Right forelimb (tissue), 1 donor: ENCODE measurements at places on chromosomes 7 and 10.

DNA sequence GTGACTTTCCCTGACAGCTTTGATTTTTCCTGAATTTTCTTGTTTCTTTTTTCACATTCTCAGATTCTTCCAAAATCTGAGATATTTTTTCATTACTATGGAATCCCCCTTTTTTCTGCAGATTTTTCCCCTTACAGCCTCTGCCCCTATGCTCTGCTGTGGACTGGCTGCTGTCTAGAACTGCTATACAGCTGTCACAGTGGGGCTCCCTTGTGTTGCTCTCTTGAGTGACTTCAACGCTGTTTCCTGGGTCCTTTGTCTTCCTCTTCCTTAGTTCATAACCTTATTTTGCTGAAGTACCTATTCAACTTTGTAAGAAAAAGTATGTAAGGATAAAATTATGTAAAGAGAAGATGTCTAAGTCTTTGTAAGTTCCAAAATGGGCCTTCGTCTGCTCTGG is 234.1 kb upstream of the YAE1 start:
- DNase-seq = no peak

DNA sequence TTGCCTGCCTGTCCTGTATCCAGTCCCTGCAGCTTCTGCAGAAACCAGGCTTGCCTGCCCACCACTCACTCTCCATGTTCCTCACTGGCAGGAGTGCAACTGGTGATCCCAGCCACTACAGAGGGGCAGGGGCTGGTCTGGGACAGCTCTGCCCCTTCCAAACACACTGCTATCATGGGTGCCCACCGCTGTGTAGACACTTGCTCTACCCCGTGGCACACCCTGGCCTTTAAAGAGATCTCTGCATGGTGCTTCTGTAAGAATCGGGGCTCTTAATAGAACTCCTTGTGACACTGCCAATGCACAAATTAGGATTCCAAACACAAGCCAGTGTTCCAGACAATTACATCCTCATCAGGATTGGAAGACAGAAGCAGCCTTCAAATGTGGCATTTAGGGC is 41.7 kb downstream of the C10orf90 start:
- no peak for DNase-seq

- DNase-seq = no peak
Measured at GRCh38 chr7:21099432-21099831, 312.7 kb upstream of the SP8 start.

DNA sequence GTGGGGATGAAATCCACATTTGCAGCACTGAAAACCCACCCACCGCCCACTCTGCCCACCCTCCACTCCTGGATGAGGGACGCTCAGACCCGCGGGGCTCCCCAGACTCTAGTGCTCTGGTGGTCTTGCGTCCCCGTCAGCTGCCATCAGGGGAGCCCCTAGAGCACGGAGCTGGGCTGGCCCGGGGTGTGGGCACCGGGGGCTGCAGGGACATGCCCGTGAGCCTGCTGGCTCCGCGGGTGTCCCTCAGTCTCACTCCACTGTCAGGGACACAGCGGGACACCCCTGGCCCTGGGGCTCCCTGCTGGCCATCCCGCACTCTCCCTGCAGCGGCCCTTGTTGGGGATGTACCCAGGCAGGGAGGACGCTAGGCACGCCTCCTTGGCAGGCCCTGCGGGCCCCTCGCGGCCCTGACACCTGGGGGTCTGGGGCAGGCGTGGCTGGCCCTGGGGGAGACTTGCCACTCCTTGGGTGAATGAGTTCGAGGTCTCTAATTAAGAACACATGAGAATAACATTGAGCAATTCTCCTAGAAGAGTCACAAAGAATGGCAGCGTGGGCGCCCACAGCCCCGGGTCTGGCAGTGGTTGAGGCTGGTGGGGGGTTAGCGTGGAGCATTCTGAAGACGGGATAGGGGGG is 64.2 kb downstream of the CFAP46 start:
- no peak for DNase-seq

DNA sequence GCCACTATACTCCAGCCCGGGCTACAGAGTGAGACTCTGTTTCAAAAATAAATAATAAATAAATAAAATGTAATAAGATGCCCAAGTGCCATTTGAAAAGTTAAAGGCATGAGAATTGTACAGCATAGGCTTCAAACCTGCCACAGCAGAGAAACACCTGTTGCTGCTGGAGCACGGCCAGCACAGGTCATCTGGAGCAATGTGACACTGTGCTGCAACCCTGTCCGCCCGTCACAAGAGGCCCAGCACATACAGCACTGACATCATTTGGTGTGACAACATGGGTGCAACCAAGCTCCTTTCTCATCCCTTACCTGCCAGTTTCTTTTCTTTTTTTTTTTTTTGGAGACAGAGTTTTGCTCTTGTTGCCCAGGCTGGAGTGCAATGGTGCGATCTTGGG is 1.3 kb downstream of the RFC2 start:
- DNase-seq = no peak

DNA sequence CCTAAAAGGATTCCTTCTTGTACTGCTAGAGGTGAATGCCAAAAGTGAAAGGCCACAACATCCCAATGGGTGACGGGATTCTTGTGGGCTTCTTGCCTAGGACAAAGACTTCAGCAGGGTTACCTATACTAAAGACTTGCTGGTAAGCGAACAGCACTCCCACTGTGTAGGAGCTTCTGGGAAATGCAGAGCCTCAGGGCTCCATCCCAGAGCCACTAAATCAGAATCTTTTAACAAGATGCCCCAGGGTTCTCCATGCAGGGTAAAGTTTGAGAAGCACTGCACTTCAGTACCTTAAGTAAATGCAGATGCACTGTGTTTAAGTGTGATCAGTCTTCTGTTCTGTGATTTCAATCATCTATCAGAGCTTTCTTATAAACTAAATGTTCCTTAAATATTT is 266.9 kb upstream of the KLF14 start:
- no peak for DNase-seq

GRCh38 chr10:66827353-66827752 is 98.5 kb upstream of the LRRTM3 start:
- DNase-seq = no peak

GRCh38 chr10:79090134-79090803 is 21.5 kb downstream of the ZMIZ1 start:
- no peak for DNase-seq

DNA sequence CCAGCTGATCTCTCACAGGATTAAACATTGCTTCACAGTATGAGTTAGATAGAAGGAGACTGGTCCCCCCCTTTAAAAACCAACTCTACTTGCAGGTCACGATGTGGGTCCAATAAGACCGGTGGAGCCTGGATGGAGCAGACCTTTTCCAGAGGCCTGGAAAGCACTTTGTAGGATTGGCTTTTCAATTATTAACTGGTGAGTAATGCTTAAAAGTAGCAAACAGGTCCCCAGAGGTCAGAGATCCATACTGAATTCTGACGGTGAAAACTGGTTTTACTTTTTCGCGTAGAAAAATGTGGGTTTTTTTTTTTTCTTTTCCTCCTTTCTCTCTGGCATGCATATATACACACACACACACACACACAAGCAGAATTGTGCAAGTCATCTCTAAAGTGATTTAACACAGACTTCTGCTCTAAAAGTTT is 74.9 kb upstream of the OGDHL start:
- no peak for DNase-seq

DNA sequence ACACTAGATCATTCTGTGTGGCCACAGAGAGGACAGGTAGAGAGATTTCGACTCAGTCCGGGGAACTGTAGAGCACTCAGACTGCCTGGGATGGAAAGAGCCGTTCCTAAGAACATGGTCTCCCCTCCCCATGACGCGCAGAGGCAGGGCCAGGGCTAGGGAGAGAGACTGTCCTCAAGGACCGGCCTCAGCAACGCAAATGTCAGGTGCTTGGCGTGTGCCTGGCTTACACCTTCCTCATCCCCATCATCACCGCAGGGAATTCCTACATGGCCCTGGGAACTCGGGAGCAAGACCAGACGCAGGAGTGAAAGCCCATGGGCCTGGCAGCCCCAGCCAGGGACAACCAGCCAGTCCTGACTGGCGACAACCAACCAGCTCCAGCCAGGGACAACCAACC is 55.6 kb downstream of the PROSER2 start:
- no peak for DNase-seq

DNA sequence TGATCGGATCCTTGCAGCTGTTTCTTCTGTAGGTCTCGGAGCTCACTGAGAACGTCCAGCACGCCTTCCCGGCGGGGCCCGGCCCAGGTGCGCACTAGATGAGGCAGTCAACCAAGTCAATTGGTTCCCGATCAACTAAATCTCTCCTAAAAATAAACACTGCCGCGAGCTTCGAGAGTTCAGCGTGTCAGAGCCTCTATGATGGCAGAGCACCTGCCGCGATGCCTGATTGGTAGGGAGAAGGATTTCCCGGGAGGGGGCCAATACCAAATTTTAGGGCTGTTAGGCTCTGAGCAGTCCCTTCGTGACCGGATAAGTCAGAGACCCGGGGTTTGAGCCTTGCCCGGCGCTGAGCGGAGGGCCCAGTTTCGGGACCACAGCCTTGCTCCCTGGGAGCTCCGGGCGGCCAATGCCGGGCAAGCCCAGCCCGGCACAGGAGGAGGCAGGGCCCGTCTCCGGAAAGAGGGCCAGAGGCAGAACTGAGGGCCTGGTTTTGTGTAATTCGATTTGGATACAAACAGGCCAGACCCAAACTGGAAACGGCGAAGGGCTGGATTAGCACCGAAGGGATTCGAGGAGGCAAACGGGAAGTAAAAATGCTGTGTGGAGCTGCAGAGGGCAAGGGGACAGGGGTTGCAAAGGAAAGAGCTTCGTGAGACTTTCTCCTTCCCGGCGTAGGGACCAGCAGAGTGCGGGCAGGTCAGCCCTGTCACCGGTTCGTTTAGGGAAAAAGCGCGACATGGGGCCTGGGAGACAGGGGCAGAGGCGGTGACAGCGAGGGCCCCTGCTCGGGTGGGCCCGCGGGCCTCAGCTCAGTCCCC is 569 bp downstream of the SLC26A5 start:
- DNase-seq = peak; percentile 48

DNA sequence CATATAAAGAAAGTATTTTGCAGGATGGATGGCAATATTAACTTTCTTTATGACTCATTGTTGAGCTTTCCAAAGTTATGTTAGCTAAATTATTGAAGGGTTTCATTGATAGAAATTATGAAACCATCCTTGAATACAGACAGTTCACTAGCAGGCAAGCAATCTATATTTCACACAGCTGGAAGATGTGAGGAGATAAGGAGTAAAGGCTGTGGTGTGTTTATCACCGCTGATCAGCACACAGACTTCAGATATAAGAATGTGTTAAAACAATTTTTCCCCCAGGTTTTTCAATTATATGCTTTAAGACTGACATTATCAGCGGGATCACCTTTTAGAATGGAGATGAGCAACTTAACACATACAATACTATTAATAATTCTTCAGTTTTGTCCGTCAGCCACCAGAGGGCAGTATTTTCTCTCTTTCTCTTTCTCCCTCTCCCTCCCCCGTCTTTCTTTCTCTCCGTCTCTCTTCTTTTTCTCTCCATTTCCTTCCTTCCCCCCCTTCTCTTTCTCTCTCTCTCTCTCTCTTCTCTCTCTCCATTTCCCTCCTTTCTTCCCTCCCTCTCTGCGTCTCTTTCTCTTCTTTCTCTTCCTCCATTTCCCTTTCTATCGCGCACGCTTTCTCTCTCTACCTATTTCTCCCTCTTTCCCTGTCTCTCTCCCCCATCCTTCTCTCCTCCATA is 62.9 kb upstream of the FAM171A1 start:
- DNase-seq = no peak

GRCh38 chr7:85716353-85716752 is 529.5 kb upstream of the SEMA3D start:
- DNase-seq = no peak

DNA sequence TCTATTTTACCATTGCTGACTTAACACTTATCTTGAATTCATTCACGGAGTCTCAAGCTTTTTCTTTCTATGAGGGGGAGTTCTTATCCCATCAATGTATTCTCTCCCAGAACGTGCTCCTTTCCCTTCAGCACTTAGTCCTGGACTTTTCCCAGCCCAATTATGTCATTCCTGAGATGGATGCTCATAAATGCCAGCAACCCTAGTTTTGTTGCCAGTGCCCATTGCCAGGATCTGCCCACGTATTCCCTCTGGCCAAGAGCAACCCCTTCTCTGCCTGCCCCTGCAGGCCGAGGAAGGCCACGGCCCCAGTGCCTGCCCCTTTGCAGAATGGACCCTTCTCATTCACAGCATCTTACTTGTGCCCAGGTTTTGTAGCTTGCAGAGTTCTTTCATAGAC is 67.4 kb upstream of the PPP1R3C start:
- no peak for DNase-seq

- DNase-seq = peak; percentile 92
Measured at GRCh38 chr10:43574001-43574892, at the start of gene ZNF239. TSS of gene ZNF239 (minus strand) at chr10:43574616. CDS start at chr10:43558079, 16,537 bp downstream.

GRCh38 chr7:47215640-47216039 is 366.3 kb downstream of the TNS3 start:
- DNase-seq = no peak
